ENCODE measurements at places on chromosomes 6 and 20. TPM values are rescaled to one million over a fixed set of nuclear protein-coding genes. Genes with fewer than 3 reads are reported as not detected.

Gene HLA-C
- 857 TPM for total RNA-seq

Gene SYNCRIP
- 232 TPM for total RNA-seq

DNA sequence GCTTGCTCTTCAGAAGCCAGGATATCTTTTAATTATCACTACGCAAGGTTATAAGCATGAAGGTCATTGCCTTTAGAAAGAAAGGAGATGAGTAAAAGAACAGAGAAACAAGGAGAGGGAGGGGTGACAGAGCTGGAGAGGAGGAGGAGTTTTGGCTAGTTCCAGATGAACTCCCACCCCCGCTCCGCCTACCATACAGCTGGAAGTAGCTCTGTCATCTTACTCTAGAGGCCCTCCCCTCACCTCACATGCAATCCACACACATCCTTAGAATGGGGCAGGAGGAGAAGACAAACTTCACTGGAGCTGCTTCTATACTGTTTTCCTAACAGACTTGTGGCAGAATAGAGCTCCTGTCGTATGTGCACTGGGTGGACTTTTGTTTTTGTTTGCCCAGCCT lies 144.7 kb downstream of the SCML4 start:
- H3K27me3 ChIP-seq, result peaks cover 16% of the 10 kb centered on the region
- H3K36me3 ChIP-seq, result no peaks in the 10 kb centered on the region
- no peak overlapping the region for H3K4me3 ChIP-seq
- no peak for DNase-seq

GRCh38 chr6:112806163-112806865 lies 459.2 kb downstream of the RFPL4B start:
- no peaks in the 10 kb centered on the region for H3K36me3 ChIP-seq
- no peaks in the 10 kb centered on the region for H3K4me1 ChIP-seq
- DNase-seq, result no peak
- no peak overlapping the region for H3K4me3 ChIP-seq
- H3K27ac ChIP-seq, result no peak overlapping the region

DNA sequence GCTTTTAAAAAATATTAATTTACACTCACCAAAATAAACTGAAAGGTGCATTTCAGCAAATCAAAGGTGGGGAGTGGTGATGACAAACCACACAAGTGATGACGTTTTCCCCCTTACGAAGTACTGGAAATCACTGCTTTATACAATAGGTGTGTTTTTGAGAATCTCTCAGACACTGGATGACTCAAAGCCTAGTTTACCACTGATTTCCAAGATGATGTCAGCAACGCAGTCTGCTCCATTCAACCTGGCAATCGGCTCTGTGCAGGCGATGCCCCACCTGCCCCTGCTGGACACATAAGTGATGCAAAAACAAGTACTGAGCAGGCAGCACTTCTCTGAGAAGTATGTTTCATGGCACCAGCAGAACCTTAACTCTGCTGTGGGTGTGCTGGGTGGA lies 114.4 kb downstream of the SOD2 start:
- H3K27me3 ChIP-seq, result peaks cover 2% of the 10 kb centered on the region
- no peaks in the 10 kb centered on the region for H3K4me1 ChIP-seq
- no peak overlapping the region for H3K4me3 ChIP-seq
- H3K36me3 ChIP-seq, result no peaks in the 10 kb centered on the region
- H3K27ac ChIP-seq, result no peak overlapping the region
- DNase-seq, result no peak

DNA sequence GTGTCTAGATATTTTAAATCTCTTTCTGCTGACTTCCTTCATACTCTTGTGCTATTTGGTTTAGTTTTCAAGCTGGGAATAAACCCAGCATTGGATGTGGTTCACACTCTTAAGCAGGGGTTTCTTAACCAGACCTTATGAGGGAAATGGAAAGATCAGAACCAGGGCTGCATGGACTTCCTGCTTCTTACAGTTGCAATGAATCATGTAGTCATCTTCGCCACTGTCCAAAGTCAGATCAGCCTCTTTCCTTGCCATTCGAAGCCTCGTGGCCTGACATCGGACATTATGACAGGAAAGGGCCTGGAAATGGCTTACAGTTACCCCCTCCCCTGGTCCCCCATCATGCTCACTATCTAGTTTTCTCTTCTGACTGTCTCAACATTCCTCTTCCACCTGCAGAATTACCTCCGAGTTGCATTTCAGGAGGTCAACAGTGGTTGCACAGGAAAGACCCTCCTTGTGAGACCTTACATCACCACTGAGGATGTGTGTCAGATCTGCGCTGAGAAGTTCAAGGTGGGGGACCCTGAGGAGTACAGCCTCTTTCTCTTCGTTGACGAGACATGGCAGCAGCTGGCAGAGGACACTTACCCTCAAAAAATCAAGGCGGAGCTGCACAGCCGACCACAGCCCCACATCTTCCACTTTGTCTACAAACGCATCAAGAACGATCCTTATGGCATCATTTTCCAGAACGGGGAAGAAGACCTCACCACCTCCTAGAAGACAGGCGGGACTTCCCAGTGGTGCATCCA lies 16.8 kb upstream of the NAA20 start:
- H3K4me1 ChIP-seq, result peaks cover 14% of the 10 kb centered on the region
- no peak overlapping the region for H3K4me3 ChIP-seq
- peaks cover 35% of the 10 kb centered on the region for H3K27me3 ChIP-seq
- DNase-seq, result no peak
- no peaks in the 10 kb centered on the region for H3K36me3 ChIP-seq

- H3K27ac ChIP-seq, result no peak overlapping the region
- peaks cover 33% of the 10 kb centered on the region for H3K27me3 ChIP-seq
- peaks cover 12% of the 10 kb centered on the region for H3K4me1 ChIP-seq
- no peaks in the 10 kb centered on the region for H3K36me3 ChIP-seq
Measured at GRCh38 chr6:17884498-17885478, 102.6 kb downstream of the KIF13A start.

DNA sequence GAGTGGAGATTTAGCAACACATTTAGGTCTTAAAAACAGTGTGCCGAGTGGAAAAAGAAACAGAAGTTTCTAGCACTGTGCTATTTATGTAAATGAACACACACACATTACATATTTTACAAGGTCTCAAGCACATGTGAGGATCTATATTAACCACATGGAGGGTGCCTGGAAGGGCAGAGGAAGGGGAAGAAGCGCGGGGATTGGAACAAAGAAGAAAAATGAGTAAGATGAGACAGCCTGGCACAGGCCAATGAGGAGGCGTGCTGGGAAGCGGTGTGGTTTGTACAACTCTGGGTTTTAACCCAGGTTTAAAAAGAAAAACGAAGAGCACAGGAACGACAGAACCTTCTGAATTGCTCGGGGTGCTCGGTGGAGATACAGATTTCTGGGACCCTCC lies 5.7 kb downstream of the KCNG1 start:
- peaks cover 4% of the 10 kb centered on the region for H3K4me1 ChIP-seq
- H3K27ac ChIP-seq, result no peak overlapping the region
- H3K36me3 ChIP-seq, result no peaks in the 10 kb centered on the region
- peaks cover 38% of the 10 kb centered on the region for H3K27me3 ChIP-seq

GRCh38 chr6:116564921-116565872 lies 6.1 kb upstream of the RWDD1 start:
- no peak overlapping the region for H3K27ac ChIP-seq
- H3K4me1 ChIP-seq, result peaks cover 5% of the 10 kb centered on the region
- peaks cover 16% of the 10 kb centered on the region for H3K27me3 ChIP-seq
- no peaks in the 10 kb centered on the region for H3K36me3 ChIP-seq
- DNase-seq, result peak; percentile 63
